GM06990 (cell line): ENCODE measurements at places on chromosomes 4 and X.

GRCh38 chr4:17072483-17072882 lies 174.0 kb upstream of the LDB2 start:
- no peak for DNase-seq

- DNase-seq, result no peak
Observed at GRCh38 chr4:31043382-31044062, 323.4 kb downstream of the PCDH7 start.

DNA sequence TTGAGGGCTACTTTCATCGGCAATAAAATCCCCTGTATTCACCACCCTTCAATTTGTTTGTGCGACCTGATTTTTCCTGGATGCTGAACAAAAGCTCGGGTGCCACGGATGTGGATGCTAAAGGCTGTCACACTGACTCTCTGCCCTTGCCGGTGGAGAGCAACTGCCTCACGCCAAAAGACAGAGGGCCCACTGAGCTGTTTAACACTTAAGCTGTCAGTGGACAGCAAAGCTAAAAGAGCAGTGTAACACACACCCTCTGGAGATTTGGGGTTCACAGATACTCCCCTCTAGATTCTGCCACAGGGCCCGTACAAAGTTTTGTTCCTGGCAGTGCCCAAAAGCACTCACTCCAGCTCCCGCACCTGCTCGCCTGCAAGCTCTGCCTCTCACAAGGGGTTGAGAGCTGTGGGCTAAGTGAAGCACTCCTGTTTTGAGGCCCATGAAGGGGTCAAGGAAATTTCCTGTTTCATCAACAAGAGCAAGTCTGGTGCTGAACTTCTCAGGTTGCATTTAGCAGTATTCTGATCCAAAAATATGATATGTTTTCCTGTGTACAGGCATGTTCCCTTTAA lies 1571.9 kb downstream of the ADGRL3 start:
- DNase-seq, result no peak

DNA sequence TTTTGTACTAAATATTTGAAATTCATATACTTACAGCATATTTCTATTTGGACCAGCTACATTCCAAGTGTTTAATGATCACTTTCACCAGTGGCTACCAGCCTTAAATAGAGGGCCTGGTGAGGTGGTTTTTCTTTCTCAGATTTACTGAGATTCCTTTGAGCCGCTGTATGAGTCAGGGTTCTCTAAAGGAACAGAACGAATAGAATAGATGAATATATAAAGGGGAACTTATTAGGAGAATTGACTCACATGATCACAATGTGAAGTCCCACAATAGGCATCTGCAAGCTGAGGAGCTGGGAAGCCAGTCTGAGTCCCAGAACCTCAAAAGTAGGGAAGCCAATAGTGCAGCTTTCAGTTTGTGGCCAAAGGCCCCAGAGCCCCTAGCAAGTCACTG lies 146.2 kb upstream of the TLL1 start:
- DNase-seq, result no peak

- no peak for DNase-seq
Observed at GRCh38 chrX:13493659-13494058, 75.7 kb upstream of the EGFL6 start.

GRCh38 chrX:132181364-132181763 lies 37.9 kb downstream of the RAP2C start:
- no peak for DNase-seq

DNA sequence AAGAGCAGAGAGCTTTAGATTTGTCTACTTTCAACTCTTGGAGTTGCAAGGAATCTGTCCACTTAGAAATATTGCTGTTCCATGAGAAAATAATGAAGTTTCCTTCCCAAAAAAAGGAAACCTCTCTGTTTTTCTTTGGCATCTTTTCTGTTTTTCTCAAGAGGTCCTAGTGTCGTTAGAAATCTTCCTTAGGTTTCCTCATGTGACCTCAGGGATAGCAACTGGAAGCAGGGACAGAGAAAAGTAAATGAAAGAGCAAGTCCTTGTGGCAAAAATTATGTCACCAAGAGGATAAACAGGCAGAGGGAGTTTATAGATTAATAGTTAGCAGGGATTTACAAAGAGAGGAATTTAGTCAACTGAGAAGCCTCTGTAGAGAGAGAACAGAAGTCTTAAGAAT lies 478.4 kb upstream of the ADGRL3 start:
- DNase-seq, result no peak

DNA sequence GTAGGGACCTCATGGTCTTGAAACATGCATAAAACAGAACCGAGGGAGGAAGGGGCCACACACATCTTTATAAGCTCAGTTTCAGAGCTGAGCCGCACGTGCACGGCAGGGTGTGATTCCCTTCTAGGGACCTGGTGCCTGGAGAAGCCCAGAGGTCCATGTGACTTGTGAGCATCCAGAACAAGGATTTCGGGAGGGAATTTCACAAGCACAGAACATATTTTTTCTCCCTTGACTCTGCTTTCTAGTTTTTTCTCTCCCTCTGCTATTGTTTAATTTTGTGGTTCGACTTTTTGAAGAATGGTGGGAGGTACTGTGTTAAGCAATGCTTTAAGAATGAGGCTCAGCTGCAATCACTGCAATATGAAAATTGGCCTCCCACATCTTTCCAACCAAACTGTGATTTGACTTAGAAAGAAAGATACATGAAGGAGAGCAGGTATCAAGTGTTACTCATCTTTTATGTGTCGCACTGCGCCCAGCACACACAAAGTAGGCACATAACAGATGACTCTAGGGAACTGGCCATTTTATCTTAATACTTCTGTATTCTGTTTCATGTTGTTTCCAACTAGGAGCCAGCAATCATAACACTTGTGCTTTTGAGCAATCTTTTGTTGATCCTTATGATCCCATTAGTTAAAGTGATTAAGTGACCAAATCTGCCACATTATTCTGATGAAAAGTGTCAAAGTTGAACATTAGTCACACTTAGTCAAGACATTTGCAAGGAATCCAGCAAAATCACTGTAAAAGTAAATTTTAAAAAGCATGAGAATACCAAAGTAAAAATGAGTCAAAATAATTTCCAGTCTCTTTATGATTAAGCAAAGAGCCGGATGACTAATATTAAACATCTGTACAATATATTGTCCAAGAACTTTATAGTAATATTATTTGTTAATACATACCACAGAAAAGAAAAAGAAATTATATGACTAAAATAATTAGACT lies 86.4 kb downstream of the SHISA3 start:
- DNase-seq, result no peak

- no peak for DNase-seq
Observed at GRCh38 chrX:15150586-15150985, 119.3 kb downstream of the ASB9 start.

- no peak for DNase-seq
Observed at GRCh38 chr4:11614426-11614825, 185.7 kb upstream of the HS3ST1 start.

GRCh38 chr4:105179539-105180401 lies 33.1 kb downstream of the TET2 start:
- no peak for DNase-seq

DNA sequence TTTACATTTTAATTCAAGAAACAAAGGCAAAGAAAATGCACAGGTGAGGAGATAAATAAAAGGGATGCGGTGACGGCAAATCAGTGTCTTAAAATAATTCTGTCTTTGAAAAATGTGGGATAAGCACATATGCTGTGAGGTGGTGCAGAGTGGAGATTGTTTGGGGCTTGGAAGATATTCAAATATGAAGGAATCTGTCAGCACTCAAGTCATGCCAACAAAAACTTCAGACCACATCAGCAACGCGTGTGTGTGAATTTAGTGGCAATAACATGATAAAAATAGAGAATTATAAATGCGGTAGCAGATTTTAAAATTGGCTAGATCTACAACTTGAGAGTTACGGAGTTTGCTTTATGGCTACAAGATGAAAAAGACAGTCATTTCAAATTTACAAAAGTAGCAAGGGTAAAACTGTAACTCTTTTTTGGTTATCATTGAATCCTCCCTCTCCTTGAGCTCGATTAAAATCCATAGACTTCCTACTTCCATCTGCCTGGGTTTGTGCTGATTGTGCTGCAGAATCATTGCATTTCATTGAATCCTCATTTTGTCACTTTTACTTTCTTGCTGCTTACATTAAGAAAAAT lies 71.5 kb upstream of the VCX2 start:
- DNase-seq, result no peak

GRCh38 chrX:48784726-48785125 lies 1.7 kb upstream of the GATA1 start:
- no peak for DNase-seq

DNA sequence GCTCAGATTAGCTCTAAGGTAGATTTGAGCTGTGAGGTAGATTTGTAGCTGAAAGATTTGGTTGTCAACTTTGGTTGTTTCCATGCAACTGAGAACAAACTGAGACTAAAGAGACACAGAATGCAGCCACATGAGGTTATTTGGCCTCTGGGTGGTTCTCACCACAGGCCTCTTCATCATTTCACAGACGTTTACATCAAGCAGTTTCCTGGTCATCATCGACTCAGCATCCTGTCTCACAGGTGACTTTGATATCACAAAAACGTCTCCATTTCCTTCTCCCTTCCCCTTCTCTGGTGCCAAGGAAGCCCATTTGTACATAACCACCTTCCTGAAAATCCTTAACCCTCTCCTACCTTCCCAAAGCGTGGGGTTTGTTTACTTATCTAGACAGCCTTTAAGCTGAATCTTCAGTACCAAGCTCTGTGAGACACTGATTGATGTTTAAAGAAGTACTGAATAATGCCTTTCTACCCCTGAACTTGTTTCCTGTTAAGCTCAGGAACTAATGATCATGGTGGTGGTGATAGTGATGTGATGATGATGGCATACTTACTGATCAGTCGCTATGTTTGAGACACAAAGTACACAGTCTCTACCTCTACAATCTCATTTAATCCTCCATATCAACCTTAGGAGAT lies 81.9 kb downstream of the FAM114A1 start:
- DNase-seq, result no peak

- DNase-seq, result no peak
Observed at GRCh38 chr4:30879855-30880598, 159.9 kb downstream of the PCDH7 start.

DNA sequence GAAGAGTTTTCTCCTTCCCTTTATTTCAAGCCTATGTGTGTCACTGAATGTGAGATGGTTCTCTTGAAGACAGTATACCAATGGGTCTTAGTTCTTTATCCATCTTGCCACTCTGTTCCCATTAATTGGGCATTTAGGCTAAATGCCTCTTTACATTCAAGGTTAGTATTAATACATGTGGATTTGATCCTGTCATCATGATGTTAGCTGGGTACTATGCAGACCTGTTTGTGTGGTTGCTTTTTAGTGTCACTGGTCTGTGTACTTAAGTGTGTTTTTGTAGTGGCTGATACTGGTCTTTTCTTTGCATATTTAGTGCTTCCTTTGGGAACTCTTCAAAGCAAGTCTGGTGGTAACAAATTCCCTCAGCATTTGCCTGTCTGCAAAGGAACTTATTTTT lies 23.4 kb upstream of the WDR17 start:
- no peak for DNase-seq

DNA sequence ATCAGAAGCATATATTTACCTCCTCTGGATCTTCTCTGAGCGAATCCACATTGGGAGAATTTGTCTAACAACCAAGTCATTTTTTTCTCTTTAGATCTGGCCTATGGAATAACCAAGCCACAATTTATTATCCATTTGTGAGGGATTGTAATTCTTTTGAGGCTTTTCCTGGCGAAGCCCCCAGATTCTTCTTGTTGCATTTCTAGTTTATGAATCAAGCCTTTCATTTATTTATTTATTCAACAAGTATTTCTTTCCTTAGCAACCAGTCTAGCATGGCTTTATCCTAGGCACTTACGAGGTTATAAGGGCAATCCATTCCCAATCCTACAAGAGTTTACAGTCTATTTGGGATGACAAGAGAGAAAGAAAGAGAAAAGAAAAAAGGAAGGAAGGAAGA lies 18.4 kb upstream of the FNIP2 start:
- no peak for DNase-seq

GRCh38 chr4:65302145-65302544 lies 368.1 kb downstream of the EPHA5 start:
- no peak for DNase-seq

- DNase-seq, result no peak
Observed at GRCh38 chr4:160492181-160492580, 1389.3 kb downstream of the RAPGEF2 start.

DNA sequence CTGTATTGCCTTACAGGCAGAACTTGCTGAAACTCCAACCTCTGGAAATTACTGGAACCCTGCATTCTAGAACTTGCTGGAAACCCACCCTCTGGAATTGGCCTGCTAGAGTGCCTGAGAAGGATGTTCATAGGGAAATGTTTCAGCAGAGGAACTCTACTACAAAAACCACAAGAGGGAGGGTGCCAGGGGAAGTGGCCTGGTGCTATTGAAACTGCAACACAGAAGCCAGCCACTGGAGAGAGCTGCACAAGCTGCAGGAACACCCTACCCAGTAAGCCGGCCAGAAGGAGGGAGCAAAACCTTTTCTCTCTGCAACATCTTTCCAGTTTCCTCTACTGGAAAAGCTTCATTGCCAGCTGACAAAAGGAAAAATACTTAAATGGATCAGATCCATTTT lies 2.5 kb upstream of the BRWD3 start:
- no peak for DNase-seq

GRCh38 chrX:106144755-106145639 lies 23.1 kb upstream of the PWWP3B start:
- no peak for DNase-seq

GRCh38 chrX:133414406-133415275 lies 648 bp downstream of the GPC4 start:
- peak; percentile 17 for DNase-seq

DNA sequence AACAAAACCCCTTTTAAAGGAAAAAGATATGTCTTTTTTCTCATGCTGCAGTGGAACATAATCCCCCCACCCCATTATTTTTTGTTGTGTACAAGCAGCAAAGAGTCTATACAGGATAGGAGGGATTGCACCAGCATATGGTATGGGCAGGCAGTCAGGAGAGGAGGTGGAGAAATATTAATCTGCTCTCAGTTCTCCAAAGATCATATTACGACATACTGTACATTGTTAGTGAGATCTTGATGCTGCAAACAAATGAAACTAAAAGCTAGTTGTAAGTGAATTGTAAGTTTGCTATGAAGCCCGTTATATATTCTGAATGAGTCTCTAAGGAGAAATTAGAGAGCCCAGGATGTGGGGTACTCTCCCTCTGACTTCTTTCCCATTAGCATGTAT lies 75.3 kb downstream of the RAPGEF2 start:
- no peak for DNase-seq

DNA sequence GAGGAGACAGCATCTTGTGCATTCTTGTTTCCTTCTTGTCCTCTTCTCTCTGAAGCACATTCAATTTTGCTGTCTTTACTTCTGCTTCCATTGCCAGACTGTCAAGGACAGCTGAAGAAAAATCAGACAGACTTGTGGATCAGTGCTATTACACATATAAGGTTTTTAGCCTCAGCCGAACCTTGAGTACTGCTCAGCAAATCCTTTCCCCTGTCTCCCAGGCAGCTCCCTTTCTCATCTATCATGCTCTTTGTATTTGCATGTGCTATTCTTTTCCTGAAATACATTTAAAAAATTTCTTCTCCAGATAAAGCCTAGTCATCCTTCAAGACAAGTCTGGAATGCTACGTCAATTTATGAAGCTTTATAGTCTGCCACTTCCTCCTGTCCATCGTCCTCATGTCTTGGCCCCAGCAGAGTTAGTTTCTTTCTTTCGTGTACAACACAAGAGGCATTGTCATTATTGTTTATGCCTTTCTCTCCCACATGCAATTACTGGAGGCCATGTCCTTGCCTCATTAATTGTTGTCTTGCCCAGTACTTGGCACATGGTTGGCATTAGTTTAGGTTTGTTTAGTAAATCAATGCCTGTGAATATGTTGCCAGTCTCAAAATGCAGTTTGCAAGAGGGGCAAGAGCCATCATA lies 45.1 kb downstream of the ADGRL3 start:
- no peak for DNase-seq

- DNase-seq, result no peak
Observed at GRCh38 chr4:54060116-54060515, 4.3 kb downstream of the CHIC2 start.

- no peak for DNase-seq
Observed at GRCh38 chrX:103017542-103017941, 46.4 kb downstream of the BEX1 start.
